ENCODE measurements at places on chromosomes 5 and 9.

DNA sequence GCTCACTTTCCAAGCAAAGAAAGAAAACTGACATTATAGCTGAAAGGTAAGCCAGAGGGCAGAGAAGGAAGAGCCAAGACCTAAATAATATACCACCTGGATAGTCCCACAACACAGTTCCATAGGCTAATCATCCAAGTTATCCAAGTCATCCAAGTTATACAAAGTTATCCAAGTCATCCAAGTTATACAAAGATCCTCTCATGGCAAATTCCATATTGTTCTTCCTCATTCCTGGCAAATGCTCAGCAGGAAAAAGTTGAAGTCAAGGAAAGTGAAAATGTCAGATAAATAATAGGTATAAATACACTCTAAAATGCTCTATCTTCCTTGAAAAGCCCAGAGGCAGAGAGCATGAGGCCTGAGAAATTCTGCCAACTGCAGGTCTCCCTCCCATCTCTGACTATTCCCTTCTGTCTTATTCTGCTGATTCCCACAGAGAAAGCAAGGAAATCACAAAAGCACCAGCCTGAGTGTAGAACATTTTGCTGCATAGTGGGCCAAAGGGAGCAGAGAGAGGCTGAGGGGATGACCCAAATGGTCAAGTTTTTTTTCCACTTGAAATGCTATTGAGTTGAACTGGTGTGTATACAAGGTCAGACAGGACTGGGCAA, 12.5 kb downstream of the MCTP1 start:
- no peak for DNase-seq

- no peak for DNase-seq
Observed at GRCh38 chr5:90939211-90939610, 380.6 kb downstream of the ADGRV1 start.

GRCh38 chr5:516338-516925, 7.8 kb downstream of the SLC9A3 start:
- no peak for DNase-seq

DNA sequence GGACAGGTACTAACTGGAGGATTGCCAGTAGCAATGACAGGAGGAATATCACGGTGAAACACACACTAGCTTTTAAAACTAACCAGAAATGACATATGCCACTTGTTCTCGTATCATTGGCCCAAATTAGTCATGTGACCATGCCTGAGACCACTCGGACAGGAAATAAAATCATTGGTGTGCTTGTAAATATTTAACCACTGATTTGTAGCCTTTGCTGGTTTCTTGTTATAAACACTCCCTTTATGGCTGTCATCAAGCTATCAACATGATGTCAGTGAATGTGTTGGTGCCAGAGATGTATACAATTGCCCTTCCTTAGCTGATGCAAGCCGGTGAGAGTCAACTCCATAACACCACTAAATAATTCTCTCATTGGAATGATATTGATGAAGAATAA, 123.7 kb upstream of the ANKH start:
- DNase-seq: no peak

DNA sequence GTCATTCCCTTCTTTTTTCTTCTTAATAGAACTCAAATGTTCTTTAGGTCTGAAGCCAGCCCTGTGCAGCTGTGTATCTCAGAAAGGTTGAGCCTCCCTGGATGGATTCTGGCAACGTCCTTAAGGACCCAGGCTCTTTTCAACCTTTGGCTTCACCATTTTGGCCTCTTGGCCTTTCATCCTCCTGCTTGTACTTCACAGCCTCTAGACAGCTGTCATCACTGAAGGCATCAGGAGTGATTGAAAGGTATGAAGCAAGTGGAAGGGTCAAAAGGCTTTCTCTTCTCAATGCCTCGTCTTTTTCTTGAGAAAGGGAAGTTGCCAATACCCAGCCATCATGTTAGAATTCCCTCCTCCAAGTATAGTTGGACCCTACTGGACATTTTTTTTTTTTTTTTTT, 81.2 kb upstream of the RANBP3L start:
- DNase-seq: no peak
